ENCODE measurements at places on chromosomes 7 and 10.

DNA sequence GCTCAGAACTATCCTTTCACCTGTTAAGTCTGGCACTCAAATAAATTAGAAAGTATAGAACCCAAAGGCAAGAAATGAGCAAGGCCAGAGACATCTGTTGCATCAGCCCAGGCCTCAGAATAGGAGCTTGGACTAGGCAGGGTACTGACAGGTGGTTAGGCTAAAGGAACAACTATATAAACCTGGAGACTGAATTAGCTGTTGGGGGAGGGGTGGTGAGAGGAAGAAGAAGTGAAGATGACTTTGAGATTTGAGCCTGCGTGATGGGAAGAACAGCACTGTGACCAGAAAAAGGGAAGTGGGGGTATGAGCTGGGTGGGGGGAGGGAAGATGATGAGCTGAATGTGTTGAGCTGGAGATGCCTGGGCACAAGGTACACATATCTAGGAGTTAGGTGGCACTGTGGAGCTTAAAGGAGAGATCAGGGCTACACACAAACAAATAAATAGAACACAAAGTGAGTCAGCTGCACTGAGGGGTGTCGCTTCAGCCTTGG is 244.7 kb downstream of the PTEN start:
- DNase-seq: no peak

- no peak for DNase-seq
These were observed 160.7 kb downstream of the TMEM178B start for GRCh38 chr7:141234335-141235105.

DNA sequence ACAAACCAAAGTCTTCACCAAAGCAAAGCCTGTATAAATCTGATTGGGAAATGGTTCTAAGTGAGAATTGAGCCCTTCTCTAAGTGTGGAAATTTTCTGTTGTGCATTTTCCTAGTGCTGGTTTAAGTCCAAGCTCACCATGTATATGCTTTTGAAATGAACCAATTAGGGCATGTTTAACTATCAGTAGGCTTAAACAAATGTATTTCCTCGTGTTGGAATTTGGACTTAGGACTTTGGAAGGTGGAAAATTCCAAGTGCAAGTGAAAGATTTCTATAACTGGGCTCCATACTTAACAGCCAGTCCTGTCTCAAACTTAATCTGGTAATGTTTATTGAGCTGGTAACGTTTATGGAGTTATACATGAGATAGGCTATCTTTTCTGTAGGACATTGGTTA is 28.5 kb downstream of the CCNY start:
- DNase-seq: no peak

GRCh38 chr7:26625286-26625685 is 239.1 kb downstream of the SKAP2 start:
- no peak for DNase-seq

GRCh38 chr10:125340903-125341302 is 180.5 kb upstream of the CTBP2 start:
- DNase-seq: no peak

DNA sequence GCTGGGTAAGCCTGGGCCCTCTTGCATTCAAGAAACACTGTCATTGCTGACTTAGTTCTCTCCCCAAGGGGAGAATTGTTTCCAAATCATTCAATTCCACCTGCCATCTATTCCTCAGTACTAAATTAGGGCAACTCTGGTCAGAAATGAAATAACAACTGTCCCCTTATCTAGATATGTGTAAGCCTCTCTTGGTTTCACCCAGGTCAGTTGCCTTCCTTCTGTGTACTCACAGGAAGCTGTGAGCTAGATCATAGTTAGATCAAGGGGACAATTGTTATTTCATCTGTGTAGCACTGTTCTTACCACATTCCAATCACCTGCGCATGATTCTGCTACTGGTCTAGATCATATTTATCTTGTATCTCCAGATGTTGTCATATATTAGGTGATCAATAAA is 483.0 kb upstream of the SORCS1 start:
- no peak for DNase-seq

- no peak for DNase-seq
These were observed 616.9 kb upstream of the FOXK1 start for GRCh38 chr7:4065190-4065589.

DNA sequence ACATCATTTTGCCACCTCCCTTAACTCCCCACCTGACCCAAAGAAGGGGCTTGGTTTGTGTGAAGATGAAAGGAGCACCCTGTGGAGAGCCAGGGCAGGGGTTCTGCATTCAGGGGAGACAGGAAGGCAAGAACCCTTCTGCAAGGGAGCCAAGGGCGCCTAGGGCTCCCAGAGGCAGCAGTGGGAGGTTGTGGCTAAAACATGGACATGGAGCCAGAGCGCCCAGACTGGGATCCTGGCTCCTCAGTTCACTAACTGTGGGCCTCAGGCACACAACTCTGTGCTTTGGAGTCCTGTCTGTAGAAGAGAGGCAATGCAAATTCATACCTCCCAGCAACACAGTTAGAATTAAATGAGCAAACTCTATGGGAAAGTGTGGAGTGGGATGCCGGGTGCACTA is 123.1 kb upstream of the MACROH2A2 start:
- no peak for DNase-seq

DNA sequence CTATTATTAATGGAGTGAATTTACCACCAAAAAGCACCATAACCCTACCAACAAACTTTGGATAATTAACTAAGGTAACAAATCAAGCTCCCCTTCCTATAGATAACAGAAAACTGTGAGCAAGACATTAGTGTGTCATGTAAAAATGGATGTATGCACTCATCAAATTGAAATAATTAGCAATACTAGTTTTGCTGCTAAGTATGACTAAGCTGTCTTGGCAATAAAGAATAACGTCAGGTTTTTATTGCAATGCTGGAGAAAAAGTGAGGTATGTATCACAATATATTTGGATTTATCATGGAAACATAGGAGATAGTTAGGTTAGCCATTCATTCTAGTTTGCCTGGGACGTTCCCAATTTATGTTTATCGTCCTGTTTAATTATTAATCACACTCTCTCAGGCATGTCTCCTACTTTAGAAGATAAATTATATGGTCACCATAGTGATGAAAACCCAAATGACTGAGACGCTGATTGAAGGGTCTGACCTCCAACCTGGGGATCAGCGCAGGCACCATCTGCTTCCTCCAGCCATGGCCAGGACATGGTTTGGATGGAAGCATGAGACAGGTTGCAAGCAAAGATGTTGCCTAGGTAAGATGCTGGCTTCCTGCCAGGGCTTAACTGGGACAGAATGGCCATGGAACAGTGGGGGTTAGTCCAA is 125.6 kb downstream of the FANK1 start:
- DNase-seq: no peak

DNA sequence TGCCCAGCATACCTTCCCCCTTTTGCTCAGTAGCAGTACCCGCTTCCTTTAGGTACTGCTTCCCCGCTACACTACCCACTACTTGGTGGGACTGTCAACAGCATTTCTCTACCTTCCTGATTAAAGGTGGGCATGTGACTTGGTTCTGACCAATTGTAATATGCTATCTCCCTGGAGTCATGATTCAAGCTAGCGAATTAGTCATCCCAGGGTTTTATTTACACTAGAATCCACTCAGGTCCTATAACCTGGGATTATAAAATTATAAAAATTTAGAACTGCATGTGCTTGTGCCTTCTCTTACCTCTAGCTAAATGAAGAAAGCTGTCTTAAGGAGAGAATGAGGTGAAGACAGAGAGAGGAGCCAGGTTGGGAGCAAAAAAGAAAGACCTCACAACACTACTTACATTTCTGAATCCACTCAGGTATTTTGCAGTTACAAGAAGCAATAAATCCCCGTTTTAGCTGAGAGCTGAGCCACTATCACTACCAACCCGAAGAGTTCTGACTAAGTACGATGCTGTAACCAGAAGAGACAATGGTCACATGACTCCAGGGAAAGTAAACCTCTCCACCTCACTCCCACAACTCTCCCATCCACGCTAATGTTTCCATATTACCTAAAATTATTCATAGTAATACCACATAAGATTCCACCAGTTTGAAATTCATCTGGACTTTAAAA is 9.7 kb downstream of the GBX1 start:
- DNase-seq: no peak

- no peak for DNase-seq
These were observed 82.7 kb upstream of the KMT2E start for GRCh38 chr7:104931181-104931781.

DNA sequence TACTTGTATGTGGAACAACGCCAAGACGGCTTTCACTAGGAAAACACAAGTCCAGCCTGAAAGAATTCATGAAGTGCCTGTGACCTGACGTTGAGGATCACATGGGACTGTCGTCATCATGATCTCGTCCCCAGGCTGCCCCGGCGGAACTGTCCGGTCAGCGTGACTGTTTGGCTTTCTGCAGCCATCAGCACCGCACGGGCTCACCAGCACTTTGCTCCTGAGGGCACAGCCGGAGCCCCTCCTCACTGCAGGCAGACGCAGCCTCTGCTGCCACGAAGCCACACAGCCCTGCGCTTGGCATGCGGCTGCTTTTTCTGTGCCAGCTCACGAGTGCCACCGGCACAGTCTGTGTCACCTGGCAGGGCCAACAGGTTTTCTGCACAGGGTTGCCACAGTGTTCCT is 9.4 kb upstream of the GET4 start:
- no peak for DNase-seq

GRCh38 chr10:77311186-77311585 is 326.4 kb downstream of the KCNMA1 start:
- no peak for DNase-seq

DNA sequence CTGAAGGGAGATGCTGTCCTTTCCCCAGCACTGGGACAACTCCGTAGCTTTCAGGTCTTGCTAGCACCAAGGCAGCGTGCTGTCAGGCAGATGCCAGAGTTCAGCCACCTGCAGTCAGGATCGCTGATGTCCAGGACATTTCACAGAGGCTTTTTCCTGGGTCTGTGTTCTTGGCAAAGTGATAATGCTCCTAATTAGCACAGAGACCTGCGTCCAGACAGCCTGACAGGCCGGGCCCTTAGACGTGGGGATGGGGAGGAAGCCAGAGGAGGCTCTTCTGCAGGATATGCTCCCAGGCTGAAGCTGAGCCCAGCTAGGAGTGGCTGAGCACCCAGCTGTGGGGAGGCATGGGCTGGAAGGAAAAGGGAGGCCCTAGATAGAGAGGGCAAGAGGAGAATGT is 82.5 kb upstream of the TBX20 start:
- no peak for DNase-seq

GRCh38 chr10:5534051-5534821 is 9.5 kb downstream of the CALML3 start:
- DNase-seq: no peak

GRCh38 chr7:70829221-70830059 is 302.5 kb upstream of the GALNT17 start:
- DNase-seq: peak; percentile 37

GRCh38 chr10:43419997-43420368 is 11.0 kb upstream of the HNRNPF start:
- no peak for DNase-seq

GRCh38 chr10:92350411-92350810 is 59.4 kb downstream of the MARCHF5 start:
- no peak for DNase-seq

GRCh38 chr7:28048694-28049093 is 131.9 kb downstream of the JAZF1 start:
- DNase-seq: no peak

GRCh38 chr7:7576344-7576743 is 9.7 kb downstream of the MIOS start:
- no peak for DNase-seq

DNA sequence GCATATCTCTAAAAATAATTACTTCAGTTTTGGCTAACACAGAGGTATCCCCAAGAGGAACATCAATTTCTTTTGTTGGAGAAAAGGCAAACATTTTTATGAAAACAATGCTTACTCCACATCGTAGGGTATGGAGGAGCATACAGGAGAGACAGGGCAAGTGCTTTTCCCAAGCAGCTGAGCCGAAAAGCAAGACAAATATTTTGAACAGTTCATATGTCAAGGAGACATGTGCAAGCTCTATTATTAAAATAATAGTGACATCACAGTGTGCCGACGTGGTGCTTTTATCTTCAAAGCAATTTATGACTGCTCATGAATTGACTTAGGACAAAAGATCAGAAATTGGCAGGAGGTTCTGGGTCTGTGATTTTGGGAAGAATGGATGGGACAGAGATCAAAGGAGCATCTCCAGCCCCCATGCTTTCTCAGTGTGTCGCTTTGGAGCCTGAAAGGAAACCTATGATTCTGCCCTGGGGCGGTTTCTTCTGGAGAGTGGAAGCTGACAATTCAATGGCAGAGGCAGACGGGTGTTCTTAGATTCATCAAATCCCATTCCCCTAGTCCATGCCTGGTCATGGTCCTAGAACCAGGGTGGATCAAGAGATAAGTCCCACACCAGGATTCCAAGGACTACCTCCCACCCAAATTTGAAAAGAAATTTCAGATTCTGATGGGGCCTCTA is 97.1 kb downstream of the JCAD start:
- no peak for DNase-seq

GRCh38 chr10:130545122-130545521 is 408.9 kb downstream of the GLRX3 start:
- DNase-seq: no peak

DNA sequence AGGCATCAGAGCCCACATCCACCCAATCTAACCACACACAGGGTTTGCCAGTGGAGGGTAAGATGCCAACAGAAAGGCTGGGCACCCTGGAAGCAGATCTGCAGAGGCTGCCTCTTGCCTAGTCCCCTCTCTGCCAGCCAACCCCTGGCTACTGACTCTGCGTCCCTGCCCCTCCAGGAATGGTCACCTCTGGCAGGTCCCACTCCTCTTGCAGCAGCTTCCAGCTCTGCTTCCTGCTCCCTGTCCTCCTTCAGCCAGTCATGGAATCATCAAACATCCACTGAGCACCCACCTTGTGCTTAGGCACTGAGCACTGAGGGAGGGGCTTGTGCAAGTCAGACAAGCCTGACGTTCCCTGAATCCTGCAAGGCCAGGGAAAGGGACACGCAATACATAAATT is 20.1 kb upstream of the HABP2 start:
- no peak for DNase-seq

DNA sequence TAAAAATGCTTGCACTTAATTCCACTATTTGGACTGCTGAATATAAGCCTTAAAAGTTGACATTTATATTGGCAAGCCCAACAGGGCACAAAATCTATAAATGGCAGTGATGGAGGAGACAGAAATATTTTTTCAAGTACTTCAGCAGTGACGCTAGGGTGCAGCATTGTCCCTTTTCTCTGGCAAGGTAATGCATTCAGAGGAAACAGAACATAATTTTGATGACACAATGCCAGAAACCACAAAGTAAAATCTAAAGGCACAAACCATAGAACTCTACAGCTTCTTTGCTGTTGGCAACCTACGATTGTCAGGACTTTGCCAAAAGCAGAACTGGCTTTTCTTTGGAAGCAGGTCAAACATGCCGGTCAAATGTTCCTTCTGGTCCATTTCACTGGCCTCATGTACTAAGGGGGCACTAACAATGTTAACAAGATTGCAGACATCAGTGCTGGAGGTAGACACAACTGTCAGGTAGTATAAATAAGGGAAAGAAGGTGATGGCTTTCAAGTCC is 30.9 kb upstream of the FAM133B start:
- DNase-seq: peak; percentile 57

DNA sequence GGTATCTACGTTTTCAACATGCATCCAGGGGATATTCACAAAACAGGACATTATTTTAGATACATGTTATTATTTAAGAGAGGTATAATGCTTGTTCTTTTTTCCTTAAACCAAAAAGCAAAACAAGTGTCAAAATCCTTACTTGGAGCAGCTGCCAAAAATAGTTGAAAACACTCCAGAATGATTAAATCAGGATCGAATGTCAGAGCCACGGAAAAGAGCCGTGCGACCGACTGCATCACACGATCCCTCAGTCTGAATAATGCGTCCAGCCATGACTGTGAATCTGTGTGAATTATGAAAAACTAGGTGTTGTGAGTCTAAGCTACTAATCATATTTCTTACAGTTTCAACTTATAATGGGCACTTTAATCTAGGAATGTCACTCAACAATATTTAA is 126.0 kb downstream of the PARD3 start:
- no peak for DNase-seq
